ENCODE measurements at places on chromosomes 6 and 20.
A peak's percentile ranks its signal among the peaks of the same experiment; 100 is the strongest.

DNA sequence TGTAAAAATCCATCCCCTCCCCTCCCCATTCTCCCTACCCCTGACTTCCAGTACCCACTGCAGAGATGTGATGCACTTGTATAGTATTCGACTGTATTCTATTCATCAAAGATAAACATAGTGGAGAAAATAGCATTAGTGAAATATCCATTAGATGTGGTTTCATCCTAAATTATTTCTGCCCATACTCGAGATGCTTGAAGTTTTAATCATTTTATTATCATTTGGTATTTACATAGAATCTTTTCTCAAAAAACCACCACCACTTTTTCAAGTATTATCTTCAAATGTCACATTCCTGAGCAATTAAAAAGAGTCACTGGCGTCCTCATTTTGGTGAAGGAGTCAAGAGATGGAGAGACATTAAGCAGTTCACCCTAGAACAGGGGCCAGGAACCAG lies 181.9 kb downstream of the HAO1 start:
- no peak for DNase-seq

DNA sequence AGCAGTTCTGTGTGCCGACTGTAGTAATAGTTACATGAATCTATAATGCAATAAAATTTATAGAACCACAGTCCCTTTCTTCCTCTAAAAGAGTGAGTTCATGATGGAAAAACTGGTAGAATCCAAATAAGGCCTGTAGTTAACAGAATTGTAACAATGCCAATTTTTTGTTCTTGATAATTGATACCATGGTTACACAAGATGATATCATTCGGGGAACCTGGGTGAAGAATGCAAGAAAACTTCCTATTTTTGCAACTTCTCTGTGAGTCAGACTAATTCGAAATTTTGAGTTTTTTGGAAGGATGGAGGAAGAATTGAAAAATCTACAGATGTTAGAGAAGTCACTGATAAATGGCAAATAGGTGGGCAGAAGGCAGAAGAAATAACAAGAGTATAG lies 381.8 kb downstream of the CDKAL1 start:
- no peak for DNase-seq

- DNase-seq = peak; percentile 56
These were observed at the start of gene CASS4 for GRCh38 chr20:56411759-56412472. Gene CASS4 (plus strand): TSS chr20:56412260. CDS start chr20:56412459, 199 bp downstream.

- no peak for DNase-seq
These were observed 39.1 kb downstream of the TMX4 start for GRCh38 chr20:7980332-7981046.

GRCh38 chr6:14447240-14447639 lies 329.7 kb downstream of the CD83 start:
- DNase-seq = no peak

DNA sequence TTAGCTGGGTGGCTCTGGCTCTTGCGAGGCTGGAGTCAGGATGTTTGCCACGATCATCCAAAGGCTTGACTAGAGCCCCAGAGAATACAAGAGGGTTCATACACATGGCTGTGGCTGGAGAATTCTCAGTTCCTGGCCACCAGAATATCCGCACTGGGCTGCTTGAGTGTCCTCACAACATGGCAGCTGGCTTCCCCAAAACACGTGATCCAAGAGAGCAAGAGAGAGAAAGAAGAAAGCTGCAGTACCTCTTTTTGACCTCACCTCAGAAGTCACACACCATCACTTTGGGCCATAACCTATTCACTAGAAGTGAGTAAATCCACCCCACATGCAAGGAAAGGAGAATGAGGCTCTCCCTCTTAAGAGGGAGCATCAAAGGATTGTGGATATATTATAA lies 21.5 kb upstream of the BPIFB1 start:
- no peak for DNase-seq

DNA sequence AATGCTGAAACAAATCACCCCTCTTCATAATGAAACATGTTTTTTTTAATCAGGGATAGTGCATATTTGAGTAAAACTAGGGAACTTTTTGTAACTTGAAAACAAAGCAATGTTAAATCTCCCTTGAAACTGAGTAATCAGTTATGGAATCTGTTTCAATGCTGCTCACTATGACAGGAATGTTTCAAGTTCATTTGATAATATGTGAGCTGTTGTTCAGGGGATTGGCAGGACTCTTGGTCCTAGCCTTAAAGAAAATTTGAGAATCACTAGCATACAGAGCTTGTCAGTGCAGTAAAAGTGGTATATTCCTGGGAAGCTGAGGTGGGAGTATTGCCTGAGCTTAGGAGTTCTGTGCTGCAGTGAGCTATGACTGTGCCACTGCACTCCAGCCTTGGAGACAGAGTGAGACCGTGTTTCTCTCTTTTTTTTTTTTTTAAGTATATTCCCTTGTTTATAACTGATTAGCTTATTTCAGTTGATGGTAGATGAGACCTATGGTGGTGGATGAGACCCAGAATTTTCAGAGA lies 21.6 kb upstream of the CALHM6 start:
- DNase-seq = no peak

GRCh38 chr6:105384004-105384403 lies 18.9 kb downstream of the PREP start:
- DNase-seq = no peak

DNA sequence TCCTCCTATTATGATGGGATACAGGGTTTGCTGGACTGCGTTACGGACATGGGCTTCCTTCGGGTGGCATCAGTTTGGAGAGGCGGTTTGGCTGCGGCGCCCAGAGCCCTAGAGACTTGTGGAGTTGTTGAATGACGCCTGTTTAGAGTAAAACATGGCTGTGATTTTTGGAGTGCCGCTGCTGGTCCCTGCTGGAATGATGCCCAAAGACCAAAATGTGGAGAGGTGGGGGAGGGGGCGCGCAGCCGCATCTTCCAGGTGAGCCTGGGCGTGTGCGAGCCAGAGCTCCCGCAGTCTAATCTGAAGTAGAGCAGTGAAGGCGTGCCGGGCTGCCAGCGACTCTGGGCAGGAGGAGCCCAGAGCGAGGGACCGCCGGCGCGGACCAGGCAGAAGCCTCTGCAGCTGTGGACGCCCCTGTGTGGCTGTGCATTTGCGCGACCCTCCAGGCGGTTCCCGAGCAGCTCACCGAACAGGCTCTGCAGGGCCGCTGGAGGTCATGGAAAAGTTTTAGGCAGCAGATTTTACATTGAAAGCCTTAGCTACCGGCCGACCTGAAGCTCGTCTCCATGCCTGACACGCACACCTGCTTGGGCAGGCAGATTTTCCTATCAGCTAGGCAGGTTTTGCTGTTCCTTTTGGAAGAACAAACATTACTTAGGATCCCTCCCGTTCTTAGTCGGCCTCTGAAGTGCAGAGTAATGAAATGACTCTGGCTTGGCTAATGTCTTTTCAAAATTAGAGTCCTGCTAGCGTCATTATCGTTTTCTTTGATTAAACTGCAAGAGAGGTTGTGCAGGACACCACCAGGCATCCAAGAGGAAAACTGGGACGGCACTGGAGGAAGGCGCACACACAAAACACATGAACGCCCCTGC lies 298.2 kb downstream of the PHACTR1 start:
- DNase-seq = no peak
